Ovary (tissue), 10 donors: ENCODE measurements at places on chromosomes 6 and 20. TPM values are rescaled to one million over a fixed set of nuclear protein-coding genes. Genes with fewer than 3 reads are reported as not detected.

DNA sequence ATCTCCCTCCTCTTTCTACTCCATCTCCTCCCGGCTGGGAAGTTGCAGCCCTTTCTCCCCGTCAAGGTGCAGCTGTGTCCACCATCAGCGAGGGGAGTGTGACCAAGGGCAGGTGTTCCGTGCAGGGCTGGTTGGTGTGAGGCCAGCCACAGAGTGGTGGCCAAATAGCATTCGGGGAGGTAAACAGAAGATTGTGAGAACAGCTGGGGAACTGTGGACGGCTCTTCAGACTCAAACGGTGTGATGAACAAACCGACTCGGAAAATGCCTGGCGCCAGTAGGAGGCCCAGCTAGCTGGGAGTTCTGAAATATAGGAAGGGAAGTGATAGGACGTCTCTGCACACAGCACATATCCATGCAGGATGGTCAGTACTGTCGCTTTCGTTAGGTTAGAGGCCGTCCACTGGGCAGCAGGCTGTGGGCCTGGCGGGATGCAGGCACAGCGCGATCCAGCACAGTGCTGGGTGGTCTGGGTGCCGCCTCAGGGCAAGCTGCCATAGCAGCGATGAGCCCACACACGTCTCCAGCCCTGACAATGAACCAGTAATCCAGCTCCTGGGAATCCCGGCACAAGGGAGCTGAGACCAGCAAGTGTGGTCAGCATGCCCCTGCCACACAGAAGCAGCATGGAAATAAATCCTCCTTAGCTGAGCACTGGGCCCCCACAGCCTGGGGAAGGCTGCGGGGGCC lies 258.1 kb downstream of the TAF4 start:
- H3K36me3 ChIP-seq = no peaks in the 10 kb centered on the region
- no peak for DNase-seq
- peaks cover 6% of the 10 kb centered on the region for H3K4me1 ChIP-seq
- no peak overlapping the region for H3K4me3 ChIP-seq

The TEAD3 gene
- 27.1 TPM for polyA plus RNA-seq

DNA sequence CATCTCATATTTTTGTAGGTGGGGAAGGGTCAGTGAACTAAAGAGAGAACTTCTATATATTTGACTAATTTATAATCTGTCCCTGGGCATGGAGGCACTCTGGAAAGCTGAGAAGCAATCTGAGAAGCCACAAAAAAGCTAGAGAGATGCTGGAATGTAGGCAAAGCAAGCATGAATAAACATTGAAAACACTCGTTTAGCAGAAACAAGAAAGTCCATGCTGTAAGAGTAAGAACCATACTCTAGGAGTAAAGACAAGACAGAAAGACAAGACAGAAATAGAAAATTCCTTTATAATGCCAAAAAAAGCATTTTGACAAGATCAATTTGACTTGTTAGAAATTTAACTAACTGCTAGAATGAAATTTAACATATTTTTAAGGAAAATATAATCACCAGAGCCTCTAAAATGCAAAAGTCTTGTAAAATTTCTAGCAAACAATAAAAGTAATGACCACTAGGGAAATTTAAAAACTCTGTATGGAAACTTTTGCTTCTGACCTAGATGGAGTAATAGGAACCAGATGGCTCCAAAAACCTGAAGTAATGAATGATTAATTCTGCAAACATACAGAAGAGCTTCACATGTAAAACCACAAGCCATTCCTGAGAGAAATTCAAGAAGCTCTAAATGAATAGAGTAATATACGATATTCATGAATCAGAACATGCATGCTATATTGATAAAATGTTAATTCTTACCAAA lies 625.7 kb upstream of the PTCHD4 start:
- no peak for DNase-seq
- H3K4me1 ChIP-seq = no peaks in the 10 kb centered on the region
- H3K27me3 ChIP-seq = no peaks in the 10 kb centered on the region

The ADGRG6 gene
- 6.1 TPM for polyA plus RNA-seq

GRCh38 chr6:15460110-15460727 lies 202.6 kb downstream of the DTNBP1 start:
- H3K27ac ChIP-seq = no peak overlapping the region
- H3K27me3 ChIP-seq = no peaks in the 10 kb centered on the region
- no peak overlapping the region for H3K4me3 ChIP-seq
- no peak for DNase-seq
- H3K36me3 ChIP-seq = no peaks in the 10 kb centered on the region

DNA sequence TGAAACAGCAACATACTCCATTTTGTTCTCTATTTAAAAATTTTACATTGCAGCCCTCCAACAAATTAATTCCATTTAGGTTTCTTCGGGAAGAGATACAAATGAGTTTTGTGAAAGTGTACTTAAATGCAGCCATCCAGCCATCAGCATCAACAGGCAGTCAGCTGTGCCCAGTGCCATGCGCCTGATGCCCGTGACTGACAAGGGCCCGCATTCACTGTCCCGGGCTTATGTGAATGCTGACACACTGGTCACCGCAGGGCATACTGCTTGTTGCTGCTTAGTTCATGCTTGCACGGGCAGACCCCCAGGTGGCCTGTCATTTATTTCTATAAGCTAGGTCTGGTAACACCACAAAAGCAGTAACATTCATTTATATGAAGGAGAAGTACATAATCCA lies 224.9 kb upstream of the QKI start:
- no peak overlapping the region for H3K27ac ChIP-seq
- no peaks in the 10 kb centered on the region for H3K27me3 ChIP-seq
- H3K4me3 ChIP-seq = no peak overlapping the region
- no peaks in the 10 kb centered on the region for H3K36me3 ChIP-seq
- H3K4me1 ChIP-seq = no peaks in the 10 kb centered on the region
- no peak for DNase-seq

The DEFB124 gene
- not detected for polyA plus RNA-seq

The PPP1R14C gene
- polyA plus RNA-seq = 0.17 TPM
